GM19239 (cell line): ENCODE measurements at places on chromosomes 16 and 17.

DNA sequence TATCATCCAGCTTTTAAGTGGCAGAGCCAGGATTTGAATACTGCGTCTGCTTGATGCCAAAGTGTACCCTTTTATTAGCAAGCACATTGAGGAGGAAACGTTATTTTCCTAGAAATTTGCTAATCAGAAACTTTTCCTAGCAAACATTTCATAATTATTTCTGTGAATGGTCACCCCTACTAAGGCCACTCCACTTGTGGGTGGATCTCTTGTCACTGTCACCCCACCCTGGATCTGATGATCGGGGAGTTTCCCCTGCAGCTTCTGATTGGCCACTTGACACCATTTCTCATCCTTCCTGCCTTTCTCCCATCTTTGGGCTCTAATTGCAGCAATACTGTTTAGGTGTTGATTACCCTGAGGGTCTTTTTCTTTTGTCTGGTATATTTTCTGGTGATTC is 35.9 kb downstream of the GPRC5B start:
- no peak for DNase-seq

DNA sequence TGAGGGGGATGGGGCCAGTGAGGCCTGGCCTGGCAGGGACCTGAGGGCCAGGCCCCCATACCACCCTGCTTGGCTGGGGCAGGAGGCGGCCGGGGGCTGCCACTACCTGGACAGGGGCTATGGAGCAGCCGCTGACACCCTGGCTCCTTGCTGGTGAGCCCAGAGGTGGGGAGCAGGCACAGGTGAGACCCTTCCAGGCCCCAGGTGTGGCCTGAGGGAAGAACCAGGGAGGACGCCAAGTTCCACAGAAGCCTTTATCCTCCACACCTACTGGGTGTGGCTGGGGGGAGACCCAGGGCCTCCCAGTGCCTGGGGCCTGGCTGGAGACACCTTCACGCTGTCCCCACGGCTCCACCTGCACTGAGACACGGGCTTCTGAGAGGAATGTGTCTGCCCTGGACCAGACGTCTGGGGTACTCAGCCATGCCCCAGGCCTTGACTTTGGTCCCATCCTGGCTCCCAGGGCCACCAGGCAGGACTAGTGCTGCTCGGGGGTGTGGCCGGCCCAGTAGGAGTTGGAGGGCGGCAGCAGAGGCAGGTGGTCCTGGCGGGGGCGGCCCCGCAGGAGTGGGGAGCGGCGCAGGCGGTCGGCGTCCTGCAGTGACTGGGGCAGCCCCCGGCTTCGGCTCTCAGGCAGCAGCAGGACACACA is 4.7 kb downstream of the SLC22A31 start:
- DNase-seq, result no peak

DNA sequence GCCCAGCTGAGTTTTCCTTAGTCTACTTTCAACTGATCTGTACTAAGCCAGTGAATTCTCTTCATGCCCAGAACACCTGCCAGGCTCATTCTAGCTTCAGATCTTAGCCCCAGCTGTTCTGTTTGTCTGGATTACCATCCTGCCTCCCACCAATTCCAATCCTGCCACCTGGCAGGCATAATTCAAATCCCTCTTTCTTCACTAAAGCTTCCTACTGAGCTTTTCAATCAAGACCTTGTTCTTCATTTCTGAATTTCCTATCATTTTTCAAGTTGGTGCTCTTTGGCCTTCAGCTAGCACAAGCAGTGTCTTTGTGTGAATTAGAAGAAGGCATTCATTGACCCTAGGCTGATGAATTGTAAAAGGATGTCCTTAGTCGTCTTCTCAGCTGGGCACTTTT is 357.6 kb downstream of the UTP18 start:
- no peak for DNase-seq

- DNase-seq, result no peak
Measured at GRCh38 chr17:71084219-71084618, 914.9 kb downstream of the KCNJ2 start.

- DNase-seq, result no peak
Measured at GRCh38 chr17:52532373-52532772, 373.9 kb upstream of the CA10 start.

- DNase-seq, result no peak
Measured at GRCh38 chr17:27609611-27610303, 21.2 kb upstream of the LGALS9 start.

- no peak for DNase-seq
Measured at GRCh38 chr17:2892305-2892971, 96.2 kb downstream of the RAP1GAP2 start.

DNA sequence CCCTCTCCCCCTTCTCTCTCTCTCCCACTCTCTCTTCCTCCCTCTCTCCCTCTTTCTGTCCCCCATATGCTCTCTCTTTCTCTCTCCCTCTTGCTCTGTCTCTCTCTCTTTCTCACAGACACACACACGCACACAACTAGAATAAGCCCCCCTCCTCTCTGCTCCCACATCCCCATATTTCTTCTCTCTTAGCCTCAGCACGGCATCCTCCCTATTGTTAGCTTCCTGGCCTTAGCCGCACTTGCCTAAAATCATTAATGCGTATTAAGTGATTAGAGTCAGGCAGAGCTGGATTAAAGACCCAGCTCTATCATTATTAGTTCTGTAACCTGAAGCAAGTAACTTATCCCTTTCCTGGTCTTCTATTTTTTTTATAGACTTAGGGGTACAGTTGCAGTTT is 319.0 kb upstream of the C16orf82 start:
- no peak for DNase-seq

DNA sequence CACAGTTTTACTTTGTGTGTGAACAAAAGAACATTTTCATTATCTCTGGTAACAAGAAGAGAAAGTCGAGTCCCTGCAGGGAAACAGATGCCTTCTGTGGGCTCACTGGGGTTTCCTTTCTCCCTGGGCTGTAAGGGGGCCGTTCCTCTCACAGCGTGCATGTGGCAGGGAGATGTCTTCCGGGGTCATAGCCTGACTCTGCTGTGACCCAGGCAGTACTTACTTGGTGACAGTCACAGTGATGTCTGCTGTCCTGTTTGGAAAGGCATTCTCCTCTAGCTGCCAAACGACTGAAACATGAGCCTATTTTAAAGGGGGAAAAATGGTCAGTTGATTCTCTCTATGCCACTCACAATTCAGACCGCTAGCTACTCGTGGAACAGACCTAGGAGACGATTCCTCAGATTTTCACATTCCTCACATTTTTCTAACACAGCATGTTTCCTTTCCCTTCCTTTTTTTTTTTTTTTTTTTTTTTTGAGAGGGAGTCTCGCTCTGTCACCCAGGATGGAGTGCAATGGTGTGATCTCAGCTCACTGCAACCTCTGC is 7.3 kb downstream of the HASPIN start:
- DNase-seq, result no peak

DNA sequence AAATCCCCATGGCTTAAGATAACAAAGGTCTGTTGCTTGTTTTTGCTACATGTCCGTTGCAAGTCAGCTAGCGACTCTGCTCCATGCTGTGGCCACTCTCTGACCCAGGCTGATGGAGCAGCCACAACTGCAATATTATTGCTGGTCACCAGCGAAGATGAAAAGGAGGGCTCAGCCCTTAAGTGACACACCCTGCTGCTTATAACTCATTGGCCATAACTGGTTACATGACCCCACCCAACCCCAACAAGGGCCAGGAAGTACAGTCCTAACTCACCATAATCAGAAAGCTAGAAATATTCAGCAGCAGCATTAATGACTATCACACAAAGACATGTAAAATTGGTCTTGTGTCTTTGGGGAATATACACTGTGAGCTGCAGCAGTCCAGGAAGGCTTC is 224.3 kb downstream of the SOX9 start:
- no peak for DNase-seq

DNA sequence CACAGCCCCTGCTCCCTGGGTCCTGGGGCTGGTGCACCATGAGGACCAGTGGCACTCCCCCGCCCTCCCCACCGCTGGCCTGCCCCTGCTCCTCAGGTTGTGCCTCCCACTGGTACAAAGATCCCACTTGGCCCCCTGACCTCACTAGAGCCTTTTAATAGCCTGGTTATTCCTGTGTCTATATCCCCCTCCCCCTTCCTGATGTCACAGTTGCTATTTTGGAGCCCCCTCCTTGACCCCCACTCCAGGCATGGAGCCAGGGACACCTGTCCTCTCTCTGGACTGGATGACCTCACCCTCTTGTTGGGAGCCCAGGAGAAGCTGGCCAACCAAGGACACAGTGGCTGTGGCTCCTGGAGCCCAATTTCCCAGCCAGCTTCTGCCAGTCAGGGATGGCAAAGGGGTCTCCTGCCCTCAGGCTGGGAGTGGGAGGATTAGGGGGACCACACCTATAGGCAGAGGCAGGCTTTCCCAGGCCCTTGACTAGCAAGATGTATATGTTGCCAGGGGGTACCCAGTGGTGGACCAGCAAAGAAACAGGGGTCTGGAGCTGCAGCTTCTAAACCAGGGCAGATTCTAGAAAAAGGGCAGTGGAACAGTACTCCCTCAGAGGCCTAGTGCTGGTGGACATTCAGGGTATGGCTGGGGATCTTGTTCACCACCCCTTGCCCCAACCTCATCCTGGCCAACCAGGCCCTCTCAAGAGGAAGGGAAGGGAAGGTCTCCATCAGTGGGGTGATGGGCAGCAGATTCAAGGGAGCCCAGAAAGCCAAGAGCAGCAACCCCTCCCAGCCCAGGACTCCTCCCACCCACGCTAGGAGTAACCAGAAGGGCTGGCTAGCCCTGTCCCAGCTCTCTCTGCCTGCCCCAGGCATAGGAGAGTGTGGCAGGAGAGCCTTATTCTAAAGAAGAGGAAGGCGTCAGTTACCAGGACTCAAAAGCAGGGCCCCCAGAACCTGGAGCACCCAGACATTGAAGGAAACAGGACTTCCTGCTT is 10.9 kb downstream of the HDAC5 start:
- no peak for DNase-seq

GRCh38 chr16:86496262-86496928 is 13.9 kb upstream of the FOXF1 start:
- no peak for DNase-seq

- DNase-seq, result no peak
Measured at GRCh38 chr16:72992142-72992601, 55.8 kb downstream of the ZFHX3 start.
